ENCODE measurements at places on chromosomes 5 and 9.

- DNase-seq = no peak
Measured at GRCh38 chr9:106307670-106308069, 555.3 kb upstream of the ZNF462 start.

- no peak for DNase-seq
Measured at GRCh38 chr9:129999141-129999510, 43.9 kb downstream of the FNBP1 start.

- DNase-seq = no peak
Measured at GRCh38 chr5:178644826-178645545, 18.1 kb upstream of the CLK4 start.

- DNase-seq = no peak
Measured at GRCh38 chr9:76423216-76424177, 29.3 kb upstream of the RFK start.

- no peak for DNase-seq
Measured at GRCh38 chr9:123420592-123421111, 64.7 kb downstream of the CRB2 start.

DNA sequence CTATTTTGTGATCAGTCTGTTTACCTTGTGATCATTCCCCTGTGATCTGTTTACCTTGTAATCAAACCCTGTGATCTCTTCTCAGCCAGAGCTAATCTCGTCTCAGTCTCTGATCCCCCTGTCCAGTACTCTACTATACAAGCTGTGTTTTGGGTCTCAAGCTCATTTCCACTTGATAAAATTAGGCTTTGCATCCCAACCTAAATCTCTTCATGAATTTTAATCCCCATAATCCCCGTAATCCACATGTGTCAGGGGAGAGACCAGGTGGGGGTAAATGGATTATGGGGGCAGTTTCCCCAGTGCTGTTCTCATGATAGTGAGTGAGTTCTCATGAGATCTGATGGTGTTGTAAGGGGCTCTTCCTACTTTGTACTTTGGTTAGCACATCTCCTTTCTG is 157.2 kb downstream of the PRR16 start:
- DNase-seq = no peak

DNA sequence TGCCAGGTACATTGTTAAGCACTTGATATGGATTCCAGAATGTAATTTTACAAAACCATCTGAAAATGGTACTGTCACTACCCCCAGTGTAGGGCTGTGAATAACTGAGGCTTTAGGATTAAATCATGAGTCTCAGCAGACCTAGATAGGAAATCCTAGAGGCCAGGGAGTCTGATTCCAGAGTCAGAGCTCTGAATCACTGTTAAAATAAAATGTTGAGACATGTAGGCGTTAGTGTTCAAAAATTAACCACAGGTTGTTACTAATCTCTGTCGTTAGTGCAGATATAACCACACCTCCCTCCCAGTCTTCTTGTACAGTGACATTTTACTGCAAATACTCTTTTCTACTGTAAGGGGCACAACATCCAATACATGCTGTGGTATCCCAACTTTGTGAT is 1828.8 kb downstream of the MAT2B start:
- DNase-seq = no peak

DNA sequence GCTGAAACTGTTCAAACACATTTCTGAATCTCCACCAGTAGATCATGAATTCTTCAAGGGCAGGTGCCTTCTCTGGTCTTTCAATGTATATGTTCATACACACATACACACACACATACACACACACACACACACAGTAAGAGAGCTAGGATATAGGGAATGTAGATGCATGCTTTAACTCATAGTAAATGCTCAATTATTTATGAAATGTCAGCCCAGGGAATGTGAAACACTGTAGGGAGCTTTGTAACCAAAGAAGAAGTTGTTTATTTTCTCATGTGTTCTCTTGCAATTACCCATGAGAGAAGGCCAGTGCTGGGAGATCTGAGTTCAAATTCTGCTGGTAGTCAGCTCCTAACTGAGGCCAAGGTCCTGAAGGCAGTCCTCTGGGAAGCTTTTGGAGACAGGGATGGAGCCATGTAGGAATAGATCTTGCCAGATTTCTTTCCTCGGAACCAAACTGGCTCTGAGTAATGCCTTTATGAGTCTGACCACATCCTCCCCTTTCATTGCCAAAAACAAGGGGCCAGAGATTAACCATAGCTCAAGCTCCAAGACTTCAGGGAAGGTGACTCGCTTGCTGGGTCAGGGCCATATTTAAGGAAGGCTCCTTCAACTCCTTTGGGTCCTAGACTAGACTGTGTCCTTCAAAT is 487.0 kb upstream of the TNC start:
- no peak for DNase-seq

DNA sequence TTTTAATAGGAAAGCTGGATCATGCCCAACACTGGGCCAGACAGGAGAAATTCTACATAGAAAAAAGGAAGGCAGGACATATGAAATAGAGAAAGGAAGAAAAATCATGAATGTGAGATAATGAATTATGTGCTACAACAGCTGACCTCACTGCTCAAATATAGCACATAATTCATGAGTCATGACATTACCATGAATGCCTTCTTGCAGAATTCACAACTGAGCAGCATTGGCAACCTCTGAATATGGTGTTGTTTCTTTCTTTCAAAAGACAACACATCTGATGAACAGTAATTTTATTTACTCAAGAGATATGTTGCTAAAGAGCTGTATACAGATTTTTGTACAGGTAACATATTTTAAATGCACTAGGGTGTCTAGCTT is 34.4 kb downstream of the APBA1 start:
- no peak for DNase-seq

DNA sequence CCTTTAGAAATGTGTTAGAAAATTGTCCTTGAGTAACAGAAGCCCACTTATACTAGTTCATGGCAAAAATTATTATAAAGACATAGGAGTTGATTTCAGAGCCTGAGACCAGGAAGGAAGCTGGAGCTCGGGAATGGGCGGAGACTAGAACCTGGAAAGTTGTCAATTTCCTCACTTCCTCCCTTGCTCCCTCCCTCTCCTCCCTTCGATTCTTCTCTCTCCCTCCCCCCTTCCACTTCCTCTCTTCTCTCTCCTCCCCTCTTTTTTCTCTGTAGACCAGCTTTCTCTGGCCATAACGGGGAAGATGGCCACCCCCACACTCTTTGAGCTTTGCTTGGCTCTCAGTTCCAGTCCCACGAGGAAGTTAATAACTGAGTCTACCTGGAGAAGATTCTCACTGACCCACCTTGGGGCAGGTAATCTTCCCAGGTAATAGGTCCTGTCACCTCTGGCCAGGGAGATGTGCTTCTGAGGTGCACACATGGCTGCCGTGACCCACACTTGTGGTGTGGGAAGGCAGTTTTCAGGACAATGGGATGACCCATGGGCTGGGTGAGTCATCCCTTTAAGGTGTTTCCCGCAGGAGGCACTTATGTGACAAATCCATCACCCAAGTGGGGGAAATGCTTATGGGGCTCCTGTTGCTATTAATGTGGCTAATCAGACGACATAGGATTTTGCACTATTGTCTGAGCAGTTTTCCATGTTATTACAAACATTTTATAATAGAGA is 78.7 kb downstream of the HSPA4 start:
- DNase-seq = no peak

GRCh38 chr9:124267271-124267807 is 9.6 kb downstream of the NEK6 start:
- no peak for DNase-seq

DNA sequence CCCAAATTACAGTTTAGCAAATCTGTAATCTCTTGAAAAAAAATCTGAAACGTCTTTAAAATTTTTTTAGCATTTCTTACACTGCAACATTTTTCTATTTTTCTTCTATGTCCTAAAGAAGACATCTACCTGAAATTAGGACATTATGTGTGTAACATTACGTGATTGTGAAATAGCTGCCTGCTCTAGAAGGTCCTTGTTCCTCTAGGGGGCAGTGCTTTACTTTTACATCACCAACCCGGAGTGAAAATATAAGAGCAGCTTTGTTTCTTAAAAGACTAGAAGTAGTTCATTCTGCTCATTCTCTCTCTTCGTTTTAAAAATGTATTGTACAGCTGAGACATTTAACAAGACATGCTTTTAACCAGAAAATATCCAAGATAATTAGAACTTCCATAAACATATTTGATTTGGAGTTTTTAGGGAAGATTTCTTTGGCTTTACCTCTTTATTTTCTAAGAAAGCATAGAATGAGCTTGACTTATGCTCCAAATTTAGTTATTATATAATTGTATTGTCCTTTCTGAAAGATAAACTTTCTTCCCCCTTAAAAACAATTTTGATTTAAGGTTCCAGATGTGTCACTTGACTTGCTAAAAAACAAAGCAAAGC is 48.1 kb upstream of the RIOK2 start:
- DNase-seq = no peak

GRCh38 chr5:137344723-137345322 is 154.3 kb downstream of the SPOCK1 start:
- no peak for DNase-seq

GRCh38 chr5:180868960-180869359 is 7.9 kb upstream of the ZFP62 start:
- DNase-seq = peak; percentile 75

- DNase-seq = no peak
Measured at GRCh38 chr9:93612796-93613154, 36.4 kb downstream of the PHF2 start.

DNA sequence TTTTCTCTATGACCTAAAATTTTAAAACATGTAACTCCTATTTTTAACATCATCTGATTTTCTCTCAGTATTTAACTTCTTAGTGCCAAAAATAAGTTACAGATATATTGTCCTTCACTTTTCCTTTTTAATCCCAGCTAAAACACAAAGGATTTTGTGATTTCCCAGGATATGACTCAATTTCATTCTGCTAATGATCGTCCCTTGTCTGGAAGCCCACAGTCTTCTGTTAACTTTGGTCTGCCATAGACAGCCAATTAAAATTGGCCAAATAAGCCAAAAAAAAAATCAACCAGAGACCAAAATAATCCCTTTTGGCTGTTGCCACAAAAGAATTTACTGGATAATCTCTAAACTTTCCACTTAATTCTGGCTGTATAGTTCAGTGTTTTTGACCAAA is 124.5 kb upstream of the FST start:
- no peak for DNase-seq

DNA sequence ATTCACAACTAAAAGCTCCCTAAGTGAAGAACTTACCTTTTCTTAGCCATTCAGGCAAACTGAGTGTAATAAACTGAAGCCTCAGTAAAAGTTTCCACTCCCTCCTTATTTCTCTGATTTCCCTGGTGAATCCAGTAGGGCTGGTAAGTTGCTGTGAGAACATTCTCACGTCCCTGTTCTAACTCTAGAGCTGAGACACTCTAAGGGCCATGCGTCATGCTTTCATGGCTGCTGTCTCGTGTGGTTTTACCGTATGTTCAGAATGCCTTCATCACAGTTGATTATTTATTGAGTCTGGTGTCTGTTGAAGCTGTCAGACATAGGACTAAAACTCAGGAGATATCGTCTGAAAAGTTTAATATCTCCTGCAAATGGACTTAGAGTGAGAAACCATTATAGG is 1.3 kb downstream of the OR2S2 start:
- DNase-seq = no peak

- no peak for DNase-seq
Measured at GRCh38 chr5:64229163-64229774, 63.6 kb downstream of the RNF180 start.

GRCh38 chr9:130172161-130172857 is at the start of gene NCS1:
Gene NCS1, plus strand, starts transcription at chr9:130172404. Its CDS starts 260 bp downstream, at chr9:130172664.
- peak; percentile 30 for DNase-seq

DNA sequence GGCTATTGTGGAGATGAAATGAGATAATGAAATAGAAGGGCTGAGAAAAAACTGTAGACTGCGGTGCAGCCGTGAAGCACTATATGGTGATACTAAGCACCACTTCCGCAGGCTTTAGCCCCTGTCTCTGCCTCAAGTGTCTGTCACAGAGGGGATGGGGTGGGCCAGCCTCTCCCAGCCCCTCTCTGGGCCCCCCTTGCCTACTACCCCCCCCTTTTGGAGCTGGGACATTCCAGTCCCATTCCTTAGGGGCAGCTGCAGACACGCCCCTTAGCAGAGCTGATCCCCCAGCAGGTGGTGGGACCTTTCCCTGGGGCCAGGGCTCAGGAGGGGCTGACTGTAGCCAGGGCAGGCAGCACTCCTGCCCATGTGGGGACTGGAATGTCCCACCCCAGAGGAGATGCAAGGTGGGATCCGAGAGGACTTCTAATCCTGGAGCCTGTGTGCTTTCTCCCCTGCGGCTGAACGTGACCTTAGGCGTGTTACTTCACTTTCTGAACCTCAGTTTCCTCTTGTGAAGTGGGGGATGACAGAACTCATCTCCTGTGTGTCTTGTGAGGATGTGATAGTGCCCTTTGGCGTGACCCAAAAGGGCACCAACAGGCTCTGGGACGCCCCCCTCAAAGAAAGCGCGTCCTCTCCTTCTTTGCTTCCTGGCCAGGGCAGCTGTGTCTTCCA is 1.9 kb downstream of the N4BP3 start:
- DNase-seq = peak; percentile 53

GRCh38 chr5:153752890-153753289 is 262.4 kb downstream of the GRIA1 start:
- DNase-seq = no peak

DNA sequence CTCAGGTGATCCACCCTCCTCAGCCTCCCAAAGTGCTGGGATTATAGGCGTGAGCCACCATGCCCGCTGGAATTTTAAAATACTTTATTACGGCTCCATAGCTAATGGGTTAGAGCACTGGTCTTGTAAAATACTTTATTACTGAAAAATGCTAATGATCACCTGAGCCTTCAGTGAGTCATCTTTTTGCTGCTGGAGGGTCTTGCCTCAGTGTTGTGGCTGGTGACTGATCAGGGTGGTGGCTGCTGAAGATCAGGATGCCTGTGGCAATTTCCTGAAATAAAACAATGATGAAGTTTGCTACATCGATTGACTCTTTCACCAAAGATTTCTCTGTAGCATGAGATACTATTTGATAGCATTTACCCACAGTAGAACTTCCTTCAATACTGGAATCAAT is 26.0 kb upstream of the GNE start:
- DNase-seq = no peak

DNA sequence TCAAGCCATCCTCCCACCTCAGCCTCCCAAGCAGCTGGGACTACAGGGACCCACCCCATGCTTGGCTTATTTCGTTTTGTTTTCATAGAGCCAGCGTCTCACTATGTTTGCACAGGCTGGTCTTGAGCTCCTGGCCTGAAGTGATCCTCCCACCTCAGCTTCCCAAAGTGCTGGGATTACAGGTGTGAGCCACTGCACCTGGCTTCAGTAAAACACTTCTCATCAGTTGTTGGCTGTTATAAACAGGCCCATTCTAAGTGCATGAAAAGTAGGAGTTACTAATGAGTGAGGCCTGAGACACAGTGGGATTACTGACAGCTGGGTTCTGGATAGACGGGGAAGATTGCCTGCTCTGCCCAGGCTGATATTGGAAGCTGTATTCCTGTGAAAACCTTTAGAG is 3.5 kb downstream of the CRB2 start:
- no peak for DNase-seq

- DNase-seq = no peak
Measured at GRCh38 chr9:75149841-75150241, 61.5 kb downstream of the OSTF1 start.

Data from naive thymus-derived CD8-positive, alpha-beta T cell (primary cell).